ENCODE measurements at places on chromosomes 12 and 14.

DNA sequence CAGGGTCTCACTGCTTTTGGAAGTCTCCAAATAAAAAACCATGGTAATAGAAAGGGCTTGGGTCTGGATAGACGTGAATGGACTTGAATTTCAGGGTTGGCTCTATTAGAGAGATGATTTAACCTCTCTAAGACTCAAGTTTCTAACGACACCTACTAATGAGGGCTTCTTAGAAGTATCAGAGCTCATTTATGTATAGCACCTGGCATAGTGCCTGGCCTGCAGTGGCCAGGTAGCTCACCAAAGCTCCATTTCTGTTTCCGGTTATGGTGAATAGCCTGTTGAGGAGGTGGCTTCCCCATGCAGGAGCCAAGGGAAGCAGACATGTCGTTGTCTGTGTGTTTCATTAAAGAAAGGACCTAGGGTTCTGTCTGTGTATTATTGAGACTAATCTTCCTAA is 108.6 kb downstream of the ETV6 start:
- DNase-seq: no peak

DNA sequence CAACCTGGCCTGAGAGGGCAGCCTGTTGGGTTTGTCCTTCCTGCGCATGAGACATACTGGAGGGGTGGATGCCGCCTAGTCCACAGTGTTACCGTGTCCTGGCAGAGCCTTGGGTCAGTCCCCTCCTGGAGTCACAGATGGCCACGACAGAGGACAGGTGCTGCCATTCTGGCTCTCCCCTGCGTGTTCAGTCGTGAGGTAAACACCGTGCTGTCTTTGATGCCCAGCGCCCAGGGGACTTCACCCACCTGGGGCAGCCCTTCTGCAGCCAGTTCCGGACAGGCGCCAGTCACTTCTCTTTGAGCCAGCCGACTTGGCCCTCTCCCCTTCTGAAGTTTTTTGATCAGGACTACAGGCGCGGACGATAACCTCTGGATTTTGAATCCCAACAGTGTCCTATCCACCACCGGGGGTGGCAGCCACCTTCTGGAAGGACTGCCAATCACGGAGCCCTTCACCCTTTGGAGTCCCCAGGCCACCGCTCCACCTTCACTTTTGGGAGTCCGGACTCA is 933.0 kb downstream of the DIO2 start:
- DNase-seq: no peak

- DNase-seq: no peak
Measured at GRCh38 chr14:75469606-75470237, 41.9 kb downstream of the JDP2 start.

- DNase-seq: no peak
Measured at GRCh38 chr14:96938946-96939345, 141.8 kb downstream of the VRK1 start.

DNA sequence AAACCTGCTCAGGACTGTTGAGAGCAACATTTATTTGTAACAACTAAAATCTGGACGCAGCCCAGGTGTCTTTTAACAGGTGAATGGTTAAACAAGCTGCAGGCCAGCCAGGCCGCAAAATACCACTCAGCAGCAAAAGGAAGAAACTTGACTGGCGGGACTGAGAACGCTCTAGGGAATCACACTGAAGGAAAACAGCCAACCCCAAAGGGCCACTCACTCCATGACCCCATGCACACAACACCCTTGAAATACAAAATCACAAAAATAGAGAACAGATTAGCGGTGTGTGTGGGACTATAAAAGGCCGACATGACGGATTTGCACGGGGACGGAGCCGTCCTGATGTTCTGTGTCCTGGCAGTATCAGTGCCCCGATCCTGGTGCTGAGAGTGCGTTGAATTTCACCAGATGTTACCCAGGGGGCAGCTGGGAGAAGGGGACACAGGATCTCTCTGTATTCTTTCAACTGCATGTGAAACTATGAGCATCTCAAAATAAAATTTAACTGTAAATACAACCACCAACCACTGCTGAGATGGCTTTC is 23.0 kb downstream of the VPS37B start:
- no peak for DNase-seq

GRCh38 chr12:109167781-109168180 is 51.4 kb downstream of the ACACB start:
- DNase-seq: no peak

DNA sequence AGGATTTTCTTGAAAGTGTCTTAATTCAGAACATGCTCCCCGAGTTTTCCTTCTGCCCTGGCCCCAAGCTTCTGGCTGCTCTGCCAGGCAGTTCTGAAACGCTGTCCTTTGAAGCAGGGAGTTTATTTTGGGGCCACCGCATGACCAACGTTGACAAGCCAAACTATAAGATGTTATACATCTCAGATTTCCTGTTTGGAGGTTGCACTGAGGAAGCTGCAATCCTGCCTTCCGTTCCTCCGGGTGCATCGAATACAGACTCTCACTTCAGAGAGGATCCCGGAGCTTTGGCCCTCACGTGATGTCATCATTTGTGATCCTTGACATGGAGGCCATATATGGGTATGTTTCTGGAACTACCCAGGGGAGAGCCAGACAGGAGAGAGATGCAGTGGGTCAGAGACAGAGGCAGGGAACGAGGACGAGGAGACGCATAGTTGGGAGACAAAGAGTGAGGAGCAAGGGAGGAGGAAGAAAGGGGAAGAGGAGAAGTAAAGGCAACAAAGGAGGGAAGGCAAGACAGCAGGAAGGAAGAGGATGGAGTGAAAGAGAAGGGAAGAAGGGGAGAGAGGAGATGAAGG is at the start of gene ASB2:
TSS of gene ASB2 (minus strand) at position 94 of the 581 bp plus-strand sequence. CDS start 12,031 bp downstream, outside the sequence.
- DNase-seq: no peak

GRCh38 chr12:77685112-77685511 is 145.6 kb upstream of the NAV3 start:
- peak; percentile 43 for DNase-seq

DNA sequence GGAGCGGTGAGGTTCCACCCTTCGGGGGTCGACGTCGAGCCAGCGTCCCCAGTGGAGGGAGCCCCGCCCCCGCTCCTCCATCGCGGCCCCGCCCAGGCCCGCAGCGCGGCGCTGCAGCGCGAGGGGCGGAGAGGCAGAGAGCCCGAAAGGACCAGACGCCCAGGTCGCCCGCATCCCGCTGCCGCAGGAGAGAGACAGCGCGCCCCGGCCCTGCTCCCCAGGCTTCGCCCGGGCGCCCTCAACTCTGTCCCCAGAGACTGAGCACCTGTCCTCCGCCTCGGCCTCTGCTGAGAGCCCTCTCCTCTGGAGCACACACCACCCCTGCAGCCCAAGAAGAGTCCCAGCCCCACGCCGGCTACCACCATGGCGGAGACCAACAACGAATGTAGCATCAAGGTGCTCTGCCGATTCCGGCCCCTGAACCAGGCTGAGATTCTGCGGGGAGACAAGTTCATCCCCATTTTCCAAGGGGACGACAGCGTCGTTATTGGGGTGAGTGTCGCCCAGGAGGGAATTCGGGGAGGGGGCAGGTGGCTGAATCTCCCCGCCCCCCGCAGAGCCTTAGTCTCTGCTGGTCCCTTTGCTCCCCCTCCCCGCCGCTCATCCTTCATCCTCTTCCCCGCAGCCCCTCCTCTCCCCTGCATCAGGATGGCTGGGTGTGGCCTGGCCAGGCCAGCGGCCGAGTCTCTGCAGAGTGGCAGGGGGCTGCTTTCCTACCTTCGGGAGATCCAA is at the start of gene KIF5A:
TSS of gene KIF5A (plus strand) at position 136 of the 732 bp plus-strand sequence. CDS start at position 364, 228 bp downstream.
- no peak for DNase-seq
